NCI-H2081 (cell line): ENCODE measurements at places on chromosomes 1 and 21.
A peak's percentile ranks its signal among the peaks of the same experiment; 100 is the strongest.

DNA sequence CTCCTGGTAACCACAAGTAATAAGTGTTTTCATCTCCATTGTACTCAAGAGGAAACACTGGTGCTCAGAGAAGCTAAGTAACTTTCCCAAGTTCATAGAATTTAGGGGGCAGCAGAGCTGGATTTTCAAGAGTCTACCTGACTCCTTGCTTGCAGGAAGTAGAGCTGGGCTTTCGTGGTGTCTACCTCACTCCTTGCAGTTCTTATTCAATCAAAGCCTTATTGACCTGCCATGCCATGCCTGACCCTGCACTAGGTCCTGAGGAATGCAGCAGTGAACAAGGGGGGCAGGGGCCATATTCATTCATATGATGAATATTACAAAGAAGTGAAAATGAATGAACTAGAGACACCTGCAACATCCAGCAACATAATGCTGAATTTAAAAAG, 93.3 kb downstream of the GLIS1 start:
- DNase-seq: no peak

DNA sequence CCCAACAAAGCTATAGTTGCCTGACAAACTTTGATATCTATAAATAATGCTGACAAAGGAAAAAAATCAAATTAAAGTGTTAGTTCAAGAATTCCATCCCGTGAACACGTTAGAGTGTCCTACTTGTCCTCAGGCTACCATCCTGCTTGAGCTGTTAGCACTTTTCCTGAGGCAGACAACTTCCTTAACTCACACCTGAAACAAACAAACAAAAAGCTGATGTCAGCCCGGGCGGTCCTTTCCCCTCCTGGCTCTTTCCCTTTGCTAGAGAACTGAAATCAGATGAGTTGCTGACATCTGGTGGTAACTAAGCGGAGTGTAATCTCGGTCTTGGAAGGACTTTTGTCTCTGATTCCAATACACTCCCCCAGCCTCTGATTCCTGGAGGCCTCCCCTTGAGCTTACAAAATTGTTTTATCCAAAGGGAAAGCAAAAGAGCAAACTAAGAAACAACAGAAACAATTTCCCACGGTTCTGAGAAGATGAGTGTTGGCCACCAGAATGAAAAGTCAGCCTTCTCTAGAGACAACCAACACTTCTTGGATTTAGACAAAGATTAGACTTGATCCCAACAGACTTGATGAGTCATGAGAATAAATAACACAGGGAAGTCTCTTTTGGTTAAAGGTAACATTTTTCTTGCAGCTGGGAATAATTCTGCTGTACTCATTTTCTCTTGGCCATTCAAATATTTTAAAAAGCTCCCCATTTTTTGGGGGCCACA, 135.4 kb downstream of the PROX1 start:
- peak; percentile 85 for DNase-seq

DNA sequence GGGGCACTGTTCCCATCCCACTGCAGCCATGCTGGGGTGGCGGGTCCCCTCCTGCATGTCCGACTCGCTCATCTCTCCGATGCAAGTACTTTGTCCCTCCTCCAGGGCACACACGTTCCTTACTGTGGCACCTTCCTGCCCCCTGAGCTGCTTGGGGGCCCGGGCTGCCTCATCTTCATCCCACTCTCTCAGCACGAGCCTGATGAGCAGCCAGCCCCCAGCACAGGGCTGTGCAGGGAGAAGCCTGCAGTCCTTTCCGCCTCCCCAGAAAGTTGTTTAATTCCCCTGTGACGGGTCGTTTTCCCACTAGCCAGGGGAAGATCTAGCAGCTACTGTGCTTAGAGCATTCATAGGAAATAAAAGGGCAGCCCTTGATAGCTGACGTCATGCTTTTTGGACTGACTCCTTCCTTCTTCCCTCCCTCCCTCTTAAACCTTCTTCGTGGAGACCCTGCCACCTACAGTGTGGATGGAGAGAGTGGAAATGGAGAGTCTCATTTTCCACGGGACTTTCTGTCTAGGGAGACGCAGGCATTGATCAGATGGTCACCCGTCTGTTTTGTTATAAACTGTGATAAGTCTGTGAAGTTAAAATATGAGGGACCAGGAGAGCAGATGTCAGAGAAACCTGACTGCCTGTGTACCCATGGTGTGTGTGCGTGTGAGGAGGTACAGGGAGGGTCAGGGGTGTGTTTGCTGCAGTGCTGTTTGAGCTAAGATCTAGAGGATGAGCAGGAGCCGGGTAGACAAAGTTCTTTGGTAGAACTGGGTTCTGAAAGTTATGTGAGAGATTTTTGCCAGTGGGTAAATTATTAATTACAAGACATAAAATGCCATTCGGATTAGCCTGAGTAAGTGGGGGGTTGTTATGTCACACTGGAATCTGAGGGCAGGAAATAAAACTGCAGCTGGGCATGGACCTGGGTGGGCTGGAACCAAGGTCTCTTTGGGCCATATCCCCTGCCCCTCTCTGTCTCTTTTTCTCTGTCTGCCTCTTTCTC, 34.3 kb downstream of the GPR137B start:
- no peak for DNase-seq

GRCh38 chr1:47608296-47608875, 170.5 kb downstream of the FOXD2 start:
- DNase-seq: no peak

- DNase-seq: no peak
These were observed 106.4 kb downstream of the RGL1 start for GRCh38 chr1:183911285-183911684.

- DNase-seq: no peak
These were observed 121.2 kb downstream of the SPSB1 start for GRCh38 chr1:9413877-9414213.

- DNase-seq: no peak
These were observed 887 bp downstream of the HES2 start for GRCh38 chr1:6418668-6419396.

DNA sequence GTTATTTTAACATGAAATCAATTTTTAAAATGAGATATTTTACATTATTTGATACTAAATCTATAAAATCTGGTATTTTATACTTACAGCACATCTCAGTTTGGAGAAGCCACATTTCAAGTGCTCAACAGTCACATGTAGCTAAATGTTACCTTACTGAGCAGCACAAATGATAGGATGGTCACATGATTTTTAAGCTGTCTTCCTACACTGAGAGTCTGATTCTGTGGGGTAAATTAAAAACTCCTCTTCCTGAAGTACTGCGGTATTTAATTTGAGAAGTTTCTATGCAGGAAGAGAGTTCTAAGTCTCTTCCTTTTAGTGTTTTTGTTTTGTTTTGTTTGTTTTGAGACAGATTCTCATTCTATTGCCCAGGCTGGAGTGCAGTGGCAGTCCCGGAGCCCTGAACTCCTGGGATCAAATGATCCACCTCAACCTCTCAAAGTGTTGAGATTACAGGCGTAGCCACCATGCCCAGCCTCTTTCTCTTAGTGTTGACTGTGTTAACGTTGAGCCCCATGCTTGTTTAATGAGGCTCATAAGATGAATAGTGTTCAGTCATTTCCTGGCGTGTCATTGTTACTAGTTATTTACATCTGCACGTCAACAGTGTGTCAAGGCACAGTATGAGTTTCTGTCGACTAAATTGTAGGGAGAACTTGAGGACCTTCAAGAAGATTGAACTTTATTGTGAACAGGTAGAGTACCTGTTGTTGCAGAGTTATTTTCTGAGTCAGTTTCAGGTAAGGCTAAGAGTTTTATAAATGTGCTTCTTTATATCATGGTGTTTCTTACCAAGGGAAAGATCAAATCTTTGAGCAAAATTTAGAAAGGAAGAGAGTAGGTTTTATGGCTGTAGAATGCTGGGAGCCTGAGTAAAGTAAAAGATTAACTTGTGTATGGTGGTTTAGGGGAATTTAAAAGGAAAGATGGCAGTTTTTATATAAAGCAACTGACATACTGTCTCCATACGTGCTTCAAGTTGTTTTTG, 3.3 kb downstream of the CNST start:
- peak; percentile 76 for DNase-seq

DNA sequence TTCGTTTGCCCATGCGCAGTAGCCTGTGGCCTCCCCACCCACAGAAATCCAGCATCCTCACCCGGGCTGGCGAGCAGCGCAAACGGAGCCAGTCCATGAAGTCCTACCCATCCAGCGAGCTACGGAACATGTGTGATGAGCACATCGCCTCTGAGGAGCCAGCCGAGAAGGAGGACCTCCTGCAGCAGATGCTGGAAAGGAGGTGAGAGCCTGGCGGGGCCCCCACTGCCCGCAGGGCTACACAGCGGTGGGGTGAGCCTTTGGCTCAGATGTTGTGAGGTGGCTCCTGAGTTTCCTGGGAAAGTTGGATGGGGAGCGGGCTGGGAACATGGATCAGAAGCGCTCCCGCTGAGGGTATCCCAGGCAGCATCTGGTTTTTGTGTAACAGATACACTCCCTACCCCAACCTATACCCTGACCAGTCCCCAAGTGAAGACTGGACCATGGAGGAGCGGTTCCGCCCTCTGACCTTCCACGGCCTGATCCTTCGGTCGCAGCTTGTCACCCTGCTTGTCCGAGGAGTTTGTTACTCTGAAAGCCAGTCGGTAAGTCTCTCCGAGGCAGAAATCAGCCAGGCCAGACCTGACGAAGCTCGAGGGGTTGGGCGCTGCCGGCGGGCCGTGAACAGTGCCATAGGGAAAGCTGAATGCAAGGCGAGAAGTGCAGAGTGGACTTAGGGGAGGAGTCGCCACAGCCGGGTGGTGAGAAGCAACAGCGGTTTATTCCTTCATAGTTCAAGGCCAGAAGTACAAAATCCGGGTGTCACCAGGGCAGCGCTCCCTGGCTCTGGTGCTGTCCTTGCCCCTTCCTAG, 10.4 kb downstream of the NPPA start:
- DNase-seq: no peak

GRCh38 chr1:171138980-171139379, 46.1 kb upstream of the FMO2 start:
- DNase-seq: no peak

DNA sequence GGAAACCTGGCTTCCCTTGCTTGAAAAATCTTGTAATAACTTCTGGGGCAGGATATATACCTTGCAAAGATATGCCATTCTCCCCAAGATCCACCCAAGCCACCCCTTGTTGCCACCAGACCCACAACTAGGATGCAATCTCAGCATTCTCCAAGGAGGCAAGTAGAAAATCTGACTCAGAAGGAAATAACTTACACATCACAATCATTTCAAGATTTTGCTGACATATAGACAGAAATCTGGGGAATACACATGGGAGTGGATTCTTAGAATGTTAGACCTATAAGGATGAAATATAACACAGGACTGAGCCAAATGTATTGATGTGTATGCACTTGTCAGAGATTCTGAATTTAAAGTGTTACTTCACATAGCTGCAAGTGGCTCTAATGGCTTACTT, 14.8 kb upstream of the ZDHHC18 start:
- no peak for DNase-seq

- no peak for DNase-seq
These were observed 17.8 kb downstream of the EGLN1 start for GRCh38 chr1:231404318-231404717.

- DNase-seq: no peak
These were observed 78.6 kb downstream of the EXTL2 start for GRCh38 chr1:100816049-100816448.

DNA sequence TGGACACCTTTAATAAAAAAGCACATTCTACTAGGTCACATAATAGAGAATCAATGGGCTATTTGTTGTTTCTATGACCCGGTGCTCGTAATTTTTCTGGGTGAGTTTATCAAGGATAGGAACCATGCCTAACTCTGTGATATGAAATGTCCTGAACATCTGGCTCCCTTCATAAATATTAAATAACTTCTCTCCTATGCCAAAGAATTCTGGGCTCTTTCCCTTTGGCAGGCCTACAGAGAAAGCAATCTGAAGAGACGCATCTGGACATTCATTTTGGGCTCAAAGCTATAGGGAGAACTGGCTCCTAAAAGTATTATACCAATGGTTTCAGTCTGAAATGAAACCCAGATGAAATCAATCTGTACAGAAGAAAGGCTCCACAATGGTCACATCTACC, 38.8 kb upstream of the ANGPTL7 start:
- no peak for DNase-seq

DNA sequence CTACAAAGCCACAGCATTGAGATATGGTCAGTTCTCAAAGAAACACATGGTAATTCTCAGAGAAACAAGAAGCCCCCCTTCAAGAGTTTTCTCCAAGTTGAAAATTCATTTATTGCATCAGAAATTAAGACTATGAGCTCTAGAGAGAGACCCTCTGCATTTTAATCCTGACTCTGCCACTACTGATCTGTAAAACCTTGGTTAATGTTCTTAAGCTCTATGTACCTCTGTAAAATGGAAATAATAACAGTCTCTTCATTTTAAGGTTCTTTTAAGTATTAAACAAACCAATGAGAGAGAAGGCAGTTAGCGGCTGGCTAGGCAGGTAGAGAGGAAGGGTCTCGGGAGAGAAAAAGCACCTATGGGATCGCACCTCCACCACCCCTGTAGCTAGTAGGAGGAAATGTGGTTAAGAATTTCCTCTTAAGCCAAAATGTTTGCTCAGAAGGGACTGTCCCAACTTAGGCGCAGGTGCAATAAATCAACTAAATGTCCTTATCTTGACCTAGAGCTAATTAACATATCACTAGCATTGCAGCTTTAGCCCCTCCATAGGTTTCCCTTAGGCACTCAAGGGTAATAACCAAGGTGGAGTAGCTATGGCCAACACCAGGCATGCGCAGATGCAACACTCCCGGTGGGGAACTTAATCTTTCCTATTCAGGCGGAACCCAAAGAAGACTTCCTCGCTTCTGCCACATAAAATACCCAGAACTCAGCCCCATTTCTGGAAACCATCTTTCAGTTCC, 1685.4 kb downstream of the MRPL39 start:
- no peak for DNase-seq

GRCh38 chr1:235631816-235632215, 17.8 kb downstream of the GNG4 start:
- no peak for DNase-seq

DNA sequence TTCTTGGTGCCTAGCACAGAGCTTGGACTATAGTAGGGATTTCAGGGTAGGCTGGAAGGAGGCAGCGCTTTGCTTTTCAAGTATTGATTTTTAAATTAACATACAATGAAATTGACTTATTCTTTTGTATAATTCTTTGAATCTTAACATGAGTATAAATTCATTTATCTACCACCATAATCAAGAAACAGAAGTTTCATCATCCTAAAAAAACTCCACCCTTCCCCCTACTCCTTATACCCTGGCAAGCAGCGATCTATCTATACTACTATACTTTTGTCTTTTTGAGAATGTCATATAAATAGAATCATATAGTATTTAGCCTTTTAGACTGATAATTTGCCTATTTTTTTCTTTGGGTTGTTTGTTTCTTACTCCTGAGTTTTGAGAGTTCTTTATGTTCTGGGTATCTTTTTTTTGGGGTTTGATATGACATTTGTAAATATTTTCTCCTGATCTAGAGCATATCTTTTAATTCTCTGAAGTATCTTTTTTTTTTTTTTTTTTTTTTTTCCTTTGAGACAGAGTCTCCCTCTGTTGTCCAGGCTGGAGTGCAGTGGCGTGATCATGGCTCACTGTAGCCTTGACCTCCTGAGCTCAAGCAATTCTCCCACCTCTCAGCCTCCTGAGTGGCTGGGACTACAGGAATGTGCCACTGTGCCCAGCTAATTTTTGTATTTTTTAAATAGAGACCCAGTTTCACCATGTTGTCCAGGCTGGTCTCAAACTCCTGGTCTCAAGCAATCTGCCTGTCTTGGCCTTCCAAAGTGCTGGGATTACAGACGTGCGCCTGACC, 6.4 kb downstream of the RPS6KC1 start:
- DNase-seq: no peak
